ENCODE measurements at places on chromosomes 11 and 22.
A peak's percentile ranks its signal among the peaks of the same experiment; 100 is the strongest.

DNA sequence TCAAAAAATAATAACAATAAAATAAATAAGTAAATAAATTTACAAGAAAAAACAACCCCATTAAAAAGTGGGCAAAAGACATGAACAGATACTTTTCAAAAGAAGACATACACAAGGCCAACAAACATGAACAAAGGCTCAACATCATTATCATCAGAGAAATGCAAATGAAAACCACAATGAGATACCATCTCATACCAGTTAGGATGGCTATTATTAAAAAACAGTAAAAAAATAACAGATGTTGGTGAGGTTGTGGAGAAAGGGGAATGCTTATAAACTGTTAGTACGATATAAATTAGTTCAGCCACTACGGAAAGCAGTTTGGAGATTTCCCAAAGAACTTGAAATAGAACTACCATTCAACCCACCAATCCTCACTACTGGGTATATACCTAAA, 44.6 kb downstream of the PRCP start:
- DNase-seq, result no peak

DNA sequence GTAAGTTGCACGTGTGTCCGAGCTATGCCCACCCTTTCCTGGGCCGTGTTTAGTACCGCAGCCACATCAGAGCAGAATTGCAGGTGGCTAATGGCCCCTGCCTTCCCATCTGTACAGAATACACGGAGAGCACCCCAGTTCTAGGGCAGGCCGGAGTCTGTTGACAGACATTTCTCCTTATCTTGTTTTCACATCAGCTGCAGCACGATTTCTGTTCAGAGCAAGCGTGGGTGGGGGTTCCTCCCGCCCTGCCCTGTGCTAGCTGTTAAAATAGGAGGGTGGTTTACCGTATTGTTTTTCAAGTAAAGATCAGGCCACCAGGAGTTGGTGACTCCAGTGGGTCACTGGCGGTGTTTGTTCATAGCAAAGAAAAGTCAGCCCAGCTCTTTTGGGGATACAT, 41.1 kb downstream of the UBASH3B start:
- no peak for DNase-seq

- DNase-seq, result no peak
Measured at GRCh38 chr22:34971456-34971855, 94.5 kb upstream of the ISX start.

DNA sequence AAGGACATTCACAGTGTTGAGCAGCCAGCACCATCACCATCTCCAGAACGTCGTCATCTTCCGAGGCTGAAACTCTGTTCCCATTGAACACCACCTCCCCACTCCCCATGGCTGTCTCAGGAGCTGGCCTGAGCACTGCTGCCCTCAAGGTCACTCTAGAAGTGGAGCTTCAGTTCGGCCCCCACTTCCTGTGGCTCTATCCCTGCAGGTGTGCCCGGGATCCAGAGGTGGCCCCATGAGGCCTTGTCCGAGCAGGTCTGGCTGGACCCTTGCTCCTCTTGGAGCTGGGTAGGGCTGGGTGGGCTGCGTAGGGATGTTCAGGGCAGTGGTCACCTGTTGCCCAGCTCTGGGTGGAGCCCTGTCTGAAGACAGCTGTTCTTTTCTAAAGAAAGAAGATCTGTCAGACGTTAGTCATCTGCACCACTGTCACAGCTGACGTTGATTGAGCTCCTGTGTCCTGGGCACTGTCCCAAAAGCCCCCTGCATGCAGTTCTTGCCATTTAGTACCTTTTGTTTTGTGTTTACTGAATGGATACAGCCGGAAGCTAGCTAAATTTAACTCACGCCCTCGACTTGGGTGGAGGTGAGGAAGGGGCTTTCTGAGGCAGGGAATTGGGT, 75.5 kb upstream of the CLDN5 start:
- DNase-seq, result no peak

DNA sequence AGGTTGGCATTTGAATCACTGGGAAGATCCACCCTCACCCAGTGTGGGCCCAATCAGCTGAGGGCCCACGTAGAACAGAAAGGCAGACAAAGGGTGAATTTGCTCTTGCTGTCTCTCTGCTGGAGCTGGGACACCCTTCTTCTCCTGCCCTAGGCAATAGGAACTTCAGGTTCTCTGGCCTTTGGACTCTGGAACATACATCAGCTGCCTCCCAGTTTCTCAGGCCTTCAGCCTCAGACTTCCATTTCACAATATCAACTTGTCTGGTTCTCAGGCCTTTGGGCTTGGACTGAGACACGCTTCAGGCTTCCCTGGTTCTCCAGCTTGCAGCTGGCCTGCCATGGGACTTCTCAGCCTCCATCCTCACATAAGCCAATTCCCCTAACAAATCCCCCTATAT, 14.7 kb upstream of the ASRGL1 start:
- DNase-seq, result no peak

GRCh38 chr22:41532908-41533825, 11.1 kb downstream of the POLR3H start:
- DNase-seq, result peak; percentile 59

DNA sequence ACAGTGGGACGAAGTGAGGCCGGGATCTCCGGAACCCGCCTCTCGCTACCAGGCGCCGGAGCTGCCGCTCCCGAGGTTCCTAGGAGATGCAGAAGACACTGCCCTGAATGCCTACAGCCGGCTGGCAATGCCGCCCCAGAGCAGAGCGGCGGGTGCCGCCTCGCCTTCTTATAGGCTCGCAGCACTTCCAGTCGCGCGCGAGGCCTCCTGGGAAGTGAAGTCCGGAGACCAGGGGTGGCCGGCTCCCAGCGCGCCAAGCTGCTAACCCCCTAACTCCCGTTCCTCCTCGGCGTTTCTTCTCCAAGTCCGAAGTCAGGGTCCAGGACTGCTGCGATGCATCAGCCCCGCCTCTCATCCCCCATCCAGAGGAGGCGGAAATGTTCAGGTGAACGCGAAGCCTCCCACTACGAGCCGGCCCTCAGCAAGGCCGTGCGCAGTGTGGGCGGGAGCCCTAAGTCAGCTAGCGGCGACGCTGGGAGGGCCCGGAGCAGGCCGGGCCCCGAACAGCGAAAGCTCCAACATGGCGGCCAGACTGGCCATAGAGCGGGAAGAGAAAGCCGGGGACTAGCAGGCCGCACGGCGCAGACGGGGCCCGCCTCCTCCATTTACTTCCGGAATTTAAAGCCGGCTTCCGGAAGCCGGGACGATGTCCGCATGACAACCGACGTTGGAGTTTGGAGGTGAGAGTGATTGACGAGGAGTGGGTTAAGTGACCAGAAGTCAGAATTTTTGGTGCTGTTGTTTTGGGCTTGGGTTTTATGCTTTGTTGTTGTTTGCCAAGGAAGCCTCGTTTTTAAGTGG, at the start of the genes CYB561A3 and TMEM138:
Gene CYB561A3, minus strand, starts transcription at position 142 of the 801 bp plus-strand sequence. CDS start 5,169 bp downstream, outside the sequence.
Gene TMEM138, plus strand, starts transcription at position 634 of the 801 bp plus-strand sequence. CDS start 2,017 bp downstream, outside the sequence.
- DNase-seq, result peak; percentile 91

GRCh38 chr11:1878137-1879031, 13.3 kb downstream of the PRR33 start:
- no peak for DNase-seq
